ENCODE measurements at places on chromosomes 4 and X.

DNA sequence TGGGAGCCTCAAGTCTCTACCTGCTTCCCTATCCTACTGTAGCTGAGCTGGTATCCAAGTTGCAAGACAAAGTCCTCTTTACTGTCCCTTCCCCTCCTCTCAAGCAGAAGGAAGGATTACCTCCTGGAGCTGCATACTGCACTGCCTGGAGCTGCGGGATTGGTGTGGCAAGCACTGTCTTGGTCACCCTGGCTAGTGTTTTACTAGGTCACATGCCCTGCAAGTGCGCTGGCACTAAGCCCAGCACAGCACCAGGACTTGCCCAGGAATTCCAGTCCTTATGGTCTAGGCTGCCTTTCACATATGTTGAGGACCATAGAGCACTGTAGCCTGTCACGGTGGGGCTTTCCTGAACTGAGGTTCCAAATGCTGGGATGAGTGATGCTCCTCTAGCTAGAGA lies 227.3 kb upstream of the ZC4H2 start:
- no peak for DNase-seq

DNA sequence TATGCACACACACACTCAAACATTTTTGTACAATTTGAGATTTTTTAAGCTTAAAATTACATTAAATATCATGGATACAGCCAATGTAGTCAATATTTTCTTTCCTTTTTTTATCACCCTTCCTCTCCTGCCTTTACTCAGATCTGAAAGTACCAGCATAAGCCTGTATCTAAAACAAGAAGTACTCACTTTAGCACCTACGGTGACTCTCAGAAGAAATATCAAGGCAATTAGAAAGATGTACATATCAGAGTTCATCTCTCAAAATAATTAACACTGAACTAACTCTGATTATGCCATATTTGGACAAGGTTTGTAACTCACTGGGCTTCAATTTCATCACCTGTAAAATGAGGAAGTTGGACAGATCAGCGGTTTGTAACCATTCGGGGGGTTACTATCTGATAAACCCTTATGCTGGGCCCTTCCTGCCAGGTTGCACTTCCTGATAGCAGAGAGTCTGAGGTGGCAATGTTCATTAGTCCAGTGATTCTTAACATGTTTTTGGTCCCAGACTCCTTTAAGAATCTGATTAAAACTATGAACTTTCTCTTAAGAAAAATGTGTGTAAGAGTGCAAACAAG lies 5.7 kb upstream of the GPR174 start:
- peak; percentile 42 for DNase-seq

- DNase-seq: no peak
These were observed 51.6 kb downstream of the SUPT20HL2 start for GRCh38 chrX:24262309-24262708.

DNA sequence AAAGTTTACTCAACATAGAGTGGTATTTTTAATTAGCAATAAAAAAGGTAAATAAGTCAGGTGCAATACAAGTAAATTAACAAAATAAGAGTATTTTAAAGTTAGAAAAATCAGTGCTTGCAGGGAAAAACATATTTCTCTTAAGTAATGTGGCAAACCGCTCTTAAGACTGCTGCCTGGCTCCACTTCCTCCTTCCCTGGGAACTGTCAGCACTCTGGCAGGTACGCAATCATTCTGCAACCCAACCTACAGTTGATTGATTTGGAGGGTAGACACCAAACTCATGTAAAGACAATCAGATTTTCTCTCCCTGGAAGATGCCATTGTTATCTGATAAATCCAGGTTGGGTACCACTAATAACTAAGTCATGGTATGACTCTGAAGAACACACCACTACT lies 63.9 kb downstream of the PPP3CA start:
- peak; percentile 57 for DNase-seq

- DNase-seq: no peak
These were observed 93.7 kb downstream of the ADGRL3 start for GRCh38 chr4:61293707-61294400.

DNA sequence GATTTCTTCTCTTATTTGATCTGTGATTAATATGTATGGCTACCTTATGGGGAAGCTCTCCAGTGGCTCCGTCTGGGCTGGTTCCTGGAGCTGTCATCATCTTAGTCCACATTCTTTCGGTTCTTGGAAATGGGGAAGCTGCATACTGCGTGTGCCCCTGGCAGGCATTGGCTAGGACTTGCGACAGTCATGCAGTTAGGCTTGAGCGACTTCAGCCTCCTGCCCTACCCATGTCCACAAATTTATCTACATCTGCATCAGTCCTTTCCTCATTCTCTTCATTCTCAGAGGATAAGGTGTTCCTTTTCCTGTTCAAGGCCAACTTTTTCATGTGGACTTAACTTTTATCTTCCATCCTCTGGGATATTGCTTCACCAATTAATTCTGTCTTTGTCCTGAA lies 214.2 kb downstream of the RELL1 start:
- peak; percentile 88 for DNase-seq

- no peak for DNase-seq
These were observed 85.8 kb downstream of the EVC2 start for GRCh38 chr4:5622596-5622995.

- DNase-seq: no peak
These were observed 296.6 kb upstream of the PPARGC1A start for GRCh38 chr4:24186466-24186865.

DNA sequence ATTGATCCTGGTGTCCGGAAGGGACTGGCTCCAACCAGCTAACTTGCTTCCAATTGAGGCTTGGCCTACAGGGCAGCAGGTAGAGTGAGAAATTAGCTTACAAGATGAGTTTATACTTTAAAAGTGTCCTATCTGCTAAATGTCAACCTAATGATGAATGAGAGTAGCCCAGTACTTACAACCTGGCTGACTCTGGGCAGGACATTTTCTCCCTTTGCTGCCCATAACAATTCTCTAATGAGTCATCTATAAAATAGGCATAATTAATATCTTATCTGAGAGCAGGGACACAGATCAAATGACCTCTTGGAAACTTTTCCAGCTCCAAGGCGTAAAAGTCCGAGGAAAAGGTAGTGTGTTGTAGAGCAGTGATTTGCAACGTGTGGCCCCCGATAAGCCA lies 398.4 kb upstream of the BOD1L1 start:
- no peak for DNase-seq
